ENCODE measurements at places on chromosomes 4 and X. TPM values are rescaled to one million over a fixed set of nuclear protein-coding genes. Genes with fewer than 3 reads are reported as not detected.

DNA sequence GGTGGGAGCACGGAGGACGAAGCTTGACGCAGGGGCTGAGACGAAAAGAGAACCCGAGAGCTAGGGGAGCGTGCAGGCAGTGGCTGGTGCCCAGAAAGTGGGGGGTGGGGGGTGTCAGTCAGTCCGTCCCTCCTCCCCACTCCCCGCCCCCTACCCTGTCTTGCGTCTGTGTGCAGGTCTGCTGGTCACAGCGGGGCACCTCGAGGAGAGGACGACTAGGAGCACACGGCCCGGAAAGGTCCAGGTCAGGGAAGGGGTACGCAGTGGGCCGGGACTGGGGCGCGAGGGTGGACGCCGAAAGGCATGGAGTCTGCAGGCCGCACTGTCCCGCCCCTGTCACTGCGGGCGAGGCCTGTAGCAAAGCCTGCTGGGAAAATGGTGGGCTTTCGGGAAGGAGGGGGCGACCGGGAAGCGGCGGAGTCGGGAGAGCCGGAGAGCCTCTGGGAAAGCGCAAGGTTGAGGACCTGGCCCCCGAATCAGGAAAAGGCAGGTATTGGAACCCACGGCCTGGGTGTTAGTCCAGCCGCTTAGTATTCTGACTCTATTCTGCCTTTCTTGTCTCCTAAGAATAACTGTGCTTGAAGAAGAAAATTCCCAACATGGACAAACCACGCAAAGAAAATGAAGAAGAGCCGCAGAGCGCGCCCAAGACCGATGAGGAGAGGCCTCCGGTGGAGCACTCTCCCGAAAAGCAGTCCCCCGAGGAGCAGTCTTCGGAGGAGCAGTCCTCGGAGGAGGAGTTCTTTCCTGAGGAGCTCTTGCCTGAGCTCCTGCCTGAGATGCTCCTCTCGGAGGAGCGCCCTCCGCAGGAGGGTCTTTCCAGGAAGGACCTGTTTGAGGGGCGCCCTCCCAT is 769 bp downstream of the TCEAL1 start:
- DNase-seq, result no peak

DNA sequence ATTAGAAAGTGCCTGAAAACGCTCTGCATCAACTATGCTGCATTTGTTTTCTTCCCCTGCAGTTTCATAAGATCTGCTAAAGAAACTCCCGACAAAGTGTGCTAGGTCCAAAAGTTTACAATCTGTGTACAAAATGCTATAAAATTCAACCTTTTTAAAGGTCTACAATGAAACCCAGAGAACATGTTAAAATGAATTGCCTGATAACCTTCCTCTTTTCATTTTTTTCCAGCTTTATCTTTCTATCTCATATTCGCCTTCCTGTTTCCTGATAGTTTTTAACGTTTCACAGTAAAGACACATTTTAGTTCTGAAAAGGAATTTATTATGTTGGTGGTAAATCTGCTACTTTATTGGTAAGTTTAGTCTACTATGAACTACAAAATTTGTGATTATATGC is 9.5 kb upstream of the HPGDS start:
- no peak for DNase-seq

DNA sequence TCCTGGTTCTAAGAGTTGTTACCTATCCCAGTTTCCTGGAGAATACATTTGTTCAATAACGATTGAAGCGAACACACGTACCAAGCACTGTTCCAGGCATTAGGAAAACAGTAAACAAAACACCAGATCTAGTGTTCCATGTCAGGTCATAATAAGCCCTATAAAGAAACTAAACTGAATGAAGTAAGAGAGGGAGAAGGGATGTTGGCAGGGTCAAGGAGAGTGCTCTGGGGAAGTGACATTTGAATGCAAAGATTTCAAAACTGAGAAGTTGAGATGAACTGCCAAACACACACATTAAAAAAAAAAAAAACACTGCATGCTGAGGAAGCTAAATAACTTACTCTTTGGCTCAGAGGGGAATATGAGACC is 14.4 kb upstream of the ENAM start:
- no peak for DNase-seq

- DNase-seq, result no peak
Observed at GRCh38 chr4:93760284-93760683, 68.3 kb upstream of the ATOH1 start.

DNA sequence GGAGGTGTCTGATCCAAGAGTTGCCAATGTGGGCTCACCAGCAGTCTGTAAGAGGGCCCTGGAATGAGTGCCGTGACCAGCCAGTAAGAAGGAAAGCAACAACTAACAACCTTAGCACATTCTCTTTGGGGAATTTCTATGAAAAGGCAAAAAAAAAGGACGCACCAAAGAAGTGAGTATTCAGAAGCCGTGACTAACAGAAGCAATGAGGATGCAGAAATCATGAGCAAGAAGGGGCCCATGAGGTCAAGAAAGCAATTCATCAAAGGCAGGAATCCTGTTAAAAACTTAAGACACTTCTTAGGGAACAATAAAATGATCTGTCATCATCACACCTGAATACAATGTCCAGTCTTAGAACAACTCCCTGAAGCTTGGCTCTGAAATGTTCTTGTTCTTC is 260.5 kb downstream of the RAPGEF2 start:
- no peak for DNase-seq

NAT8L gene
- total RNA-seq, result not detected

UGT2A1 gene
- not detected for total RNA-seq

TMEM271 gene
- not detected for total RNA-seq

IBSP gene
- not detected for total RNA-seq

SEC24B gene
- 43.9 TPM for total RNA-seq

All from natural killer cell (primary cell).